Stimulated activated naive CD4-positive, alpha-beta T cell treated with Interleukin-2 at 50 U/mL for 16 hours (primary cell): ENCODE measurements at places on chromosomes 11 and 22.
A peak's percentile ranks its signal among the peaks of the same experiment; 100 is the strongest.

GRCh38 chr11:93569496-93569895 is 26.3 kb upstream of the SMCO4 start:
- DNase-seq: no peak

DNA sequence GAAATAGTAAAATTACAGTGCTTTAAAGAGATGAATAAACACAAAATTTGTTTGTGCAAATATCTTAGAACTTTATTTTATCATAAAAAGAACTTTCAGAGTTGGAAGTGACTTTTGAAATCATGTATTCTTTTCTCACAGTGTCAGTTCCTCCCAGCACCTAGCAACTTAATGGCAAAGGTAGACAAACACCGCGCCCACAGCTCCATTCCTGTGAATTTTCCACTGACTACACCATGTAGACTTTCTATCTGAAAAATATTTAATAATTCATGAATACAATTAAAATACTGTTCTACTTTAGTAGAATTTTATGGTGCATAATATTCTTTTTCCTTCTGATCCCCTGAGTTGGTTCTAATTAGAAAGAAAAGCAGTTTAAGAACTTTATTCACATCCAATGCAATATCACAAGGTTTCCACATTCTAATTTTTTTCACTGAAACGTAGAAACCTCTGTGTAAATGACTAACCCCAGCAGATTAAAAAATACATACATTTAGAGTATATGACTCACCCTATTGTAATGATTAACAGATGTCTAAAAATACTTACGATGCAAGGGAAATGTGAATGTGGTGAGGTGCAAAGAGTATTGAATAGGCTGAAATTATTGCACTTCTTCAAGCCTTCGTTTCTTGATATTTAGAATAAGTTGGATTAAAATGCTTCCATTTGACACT is 218.2 kb upstream of the CCDC179 start:
- no peak for DNase-seq

GRCh38 chr11:75946531-75947530 is 131.8 kb downstream of the UVRAG start:
- no peak for DNase-seq

DNA sequence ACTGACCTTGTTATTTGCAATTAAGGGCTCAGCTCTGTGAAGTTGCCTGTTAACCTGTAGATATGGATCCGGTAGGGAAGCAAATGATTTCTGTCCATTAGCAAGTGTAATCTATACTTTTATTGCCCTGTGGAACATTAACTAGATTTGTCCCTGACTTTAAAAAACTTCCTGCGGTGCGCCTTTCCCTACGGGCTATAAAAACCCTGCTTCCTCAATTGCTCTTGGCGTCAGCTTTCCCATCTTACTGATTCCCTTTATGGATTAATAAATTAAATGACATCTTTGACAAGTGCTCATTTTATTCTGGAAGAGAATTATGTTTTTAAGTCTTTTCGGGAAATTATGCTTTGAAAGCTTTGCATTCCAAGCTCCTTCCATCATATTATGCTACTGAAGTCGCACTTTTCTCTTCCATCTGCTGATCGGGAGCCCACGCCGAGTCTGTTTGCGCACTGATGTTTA is 18.3 kb upstream of the CLMP start:
- no peak for DNase-seq

DNA sequence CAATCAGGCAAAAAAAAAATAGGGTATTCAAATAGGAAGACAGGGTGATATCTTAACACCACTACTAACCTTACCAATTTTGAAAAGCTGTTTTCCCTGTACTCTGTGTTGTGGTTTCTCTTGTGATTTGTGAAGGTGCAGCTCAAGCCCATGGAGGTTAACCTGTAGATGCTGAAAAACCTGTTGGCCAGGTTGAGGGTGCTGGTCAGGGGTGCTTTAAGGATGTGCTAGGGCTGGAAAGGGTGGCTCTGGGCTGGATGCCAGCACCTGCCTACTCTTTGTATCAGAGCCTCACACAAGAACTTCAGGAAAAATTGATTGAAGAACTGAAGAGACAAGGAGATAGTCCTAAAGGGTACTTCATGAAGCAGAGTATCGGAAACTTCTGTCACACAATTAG is 18.3 kb upstream of the OR5M8 start:
- no peak for DNase-seq

- DNase-seq: no peak
Measured at GRCh38 chr11:65526744-65527143, 1.9 kb downstream of the SCYL1 start.

GRCh38 chr22:37079668-37080171 is 28.2 kb downstream of the KCTD17 start:
- peak; percentile 61 for DNase-seq
